ENCODE measurements at places on chromosomes 7 and 10. TPM values are rescaled to one million over a fixed set of nuclear protein-coding genes. Genes with fewer than 3 reads are reported as not detected.
A peak's percentile ranks its signal among the peaks of the same experiment; 100 is the strongest.

DNA sequence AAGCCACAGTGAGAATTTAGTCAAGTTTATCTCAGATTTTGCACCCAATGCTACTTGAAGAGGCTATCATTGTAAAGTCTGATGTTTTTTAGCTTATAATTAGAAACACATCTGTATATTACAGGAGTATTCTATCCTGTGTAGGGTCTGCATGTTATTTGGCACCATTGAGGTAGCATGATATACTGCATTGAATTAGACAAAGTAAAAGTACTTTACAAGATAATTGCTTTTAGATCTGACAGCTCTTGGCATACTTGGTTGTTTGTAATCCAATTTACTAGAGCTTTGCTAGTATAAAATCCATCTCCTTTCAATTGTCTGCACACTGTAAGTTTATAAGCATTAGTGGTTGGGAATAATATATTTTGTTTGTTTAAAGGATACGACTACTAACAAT is 714.3 kb downstream of the ANKRD7 start:
- no peak for DNase-seq

DNA sequence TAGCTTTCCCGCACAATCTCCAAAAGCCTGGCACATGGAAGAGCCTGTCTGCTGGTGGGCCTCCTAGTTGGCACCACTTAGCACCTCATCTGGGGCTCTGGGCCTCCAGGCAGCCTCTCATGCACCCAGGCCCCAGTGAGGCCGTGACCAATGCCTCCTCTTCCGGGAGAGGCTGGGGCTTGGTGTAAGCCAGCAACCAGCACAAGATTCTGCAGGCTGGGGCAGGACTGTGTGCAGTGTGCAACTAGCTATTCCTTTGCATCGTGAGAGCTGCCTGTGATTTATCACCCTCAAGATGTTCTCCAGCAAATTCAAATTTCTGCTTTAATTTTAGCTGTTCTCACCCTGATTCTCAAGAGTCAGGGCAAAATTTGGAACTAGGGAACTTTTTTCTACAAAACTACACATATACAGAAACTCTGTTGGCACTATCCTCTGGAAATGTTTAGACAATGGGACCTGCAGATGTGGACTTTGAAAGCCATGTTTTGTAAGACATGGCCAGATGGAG is 603.7 kb upstream of the MKI67 start:
- no peak for DNase-seq

DNA sequence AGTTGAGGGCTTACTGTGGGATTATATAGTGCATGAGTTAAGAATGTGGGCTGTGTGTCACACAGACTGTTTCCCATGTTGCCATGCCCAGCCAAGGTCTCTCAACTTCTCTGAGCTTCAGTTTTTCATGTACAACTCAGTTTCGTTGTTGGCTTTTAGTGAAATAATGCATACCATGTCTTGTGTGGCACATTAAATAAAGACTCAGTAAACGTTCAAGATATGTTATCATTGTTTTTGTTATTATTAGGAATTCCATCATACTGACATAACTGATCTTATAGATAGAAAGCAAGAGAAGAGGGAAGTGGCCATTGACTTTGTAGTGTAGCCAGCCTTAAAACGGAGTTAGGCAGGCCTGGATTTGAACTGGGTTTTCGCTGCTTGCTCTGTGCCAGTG is 2.9 kb downstream of the CDK14 start:
- no peak for DNase-seq

DNA sequence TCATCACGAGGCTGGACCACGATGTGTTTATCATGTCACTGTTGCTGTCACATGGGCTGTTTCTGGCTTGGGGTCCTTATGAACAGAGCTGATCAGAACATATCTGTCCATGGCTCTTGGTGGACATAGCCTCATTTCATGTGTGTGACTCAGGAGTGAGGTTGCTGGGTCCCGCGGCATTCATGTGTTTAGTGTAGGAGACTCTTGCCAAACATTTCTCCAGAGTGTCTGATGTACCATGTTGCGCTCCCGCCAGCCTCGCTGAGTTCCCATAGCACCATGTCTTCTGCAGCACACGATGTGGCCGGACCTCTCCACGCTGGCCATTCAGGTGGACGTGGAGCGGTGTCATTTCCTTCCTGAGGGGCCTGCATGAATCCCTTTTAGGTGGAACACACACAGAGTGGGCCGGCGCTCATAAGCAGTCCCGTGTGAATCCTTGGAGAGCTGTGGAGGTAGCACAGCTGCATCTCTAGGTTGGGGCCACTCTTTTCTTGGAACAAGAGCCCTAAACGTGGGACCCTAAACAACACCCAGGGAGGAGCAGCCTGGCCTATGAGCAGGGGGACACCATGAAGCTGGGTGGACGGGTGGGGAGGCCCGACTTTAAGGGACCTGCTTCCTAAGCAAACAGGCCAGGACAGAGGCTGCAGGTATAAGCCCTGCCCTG is 134.6 kb downstream of the LHPP start:
- peak; percentile 37 for DNase-seq

- no peak for DNase-seq
These were observed 11.6 kb downstream of the NKX6-2 start for GRCh38 chr10:132774181-132774901.

DNA sequence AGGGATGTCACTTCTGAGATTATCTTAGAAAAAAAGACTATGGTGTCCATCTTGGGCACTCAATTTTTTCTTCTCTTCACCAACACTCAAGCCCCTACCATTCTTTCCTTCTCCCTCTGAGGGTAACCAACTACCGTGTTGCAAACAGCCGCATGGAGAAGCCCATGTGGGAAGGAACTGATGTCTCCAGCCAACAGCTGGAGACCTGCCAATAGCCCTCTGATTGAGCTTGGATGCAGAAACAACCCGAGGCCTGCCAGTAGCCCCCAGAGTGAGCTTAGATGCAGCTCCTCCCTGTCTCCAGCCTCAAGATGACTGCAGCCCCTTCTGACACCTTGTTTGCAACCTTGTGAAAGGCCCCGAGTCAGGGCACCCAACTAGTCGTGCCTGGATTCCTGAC is 36.4 kb upstream of the CHCHD3 start:
- DNase-seq: no peak

DNA sequence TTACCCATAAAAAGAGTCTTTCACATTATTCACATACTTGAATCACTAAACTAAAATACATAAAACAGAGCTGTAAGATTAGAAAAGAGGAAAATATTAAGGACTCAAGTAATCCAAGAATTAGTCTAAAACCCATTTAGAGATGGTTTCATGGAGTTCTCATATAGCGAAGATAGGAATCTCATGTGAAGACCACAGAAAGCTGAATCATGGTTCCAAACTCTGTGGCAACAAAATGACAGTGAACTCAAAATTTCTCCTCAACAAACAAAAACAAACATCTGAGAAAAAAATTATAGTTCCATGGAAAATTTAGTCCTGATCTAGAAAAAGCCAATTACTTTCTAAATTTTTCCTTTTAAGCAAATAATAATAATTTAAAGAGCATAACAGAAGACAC is 34.6 kb downstream of the BAZ1B start:
- DNase-seq: no peak

- DNase-seq: no peak
These were observed 39.3 kb downstream of the RBM17 start for GRCh38 chr10:6128087-6128486.

VPS37D gene
- 2.8 TPM for total RNA-seq

UROS gene
- 58.2 TPM for total RNA-seq

HOXA4 gene
- total RNA-seq: not detected

OIT3 gene
- not detected for total RNA-seq

TACC2 gene
- 225 TPM for total RNA-seq

NPC1L1 gene
- not detected for total RNA-seq
